ENCODE measurements at places on chromosomes 6 and 20.

GRCh38 chr20:45399018-45399417, 9.1 kb upstream of the DBNDD2 start:
- DNase-seq, result no peak

- peak; percentile 79 for DNase-seq
Observed at GRCh38 chr6:159042003-159042825, 2.6 kb downstream of the TAGAP start.

GRCh38 chr6:130425537-130425936, 59.7 kb downstream of the TMEM200A start:
- DNase-seq, result no peak

GRCh38 chr6:76615395-76615794, 542.9 kb upstream of the IMPG1 start:
- no peak for DNase-seq

GRCh38 chr20:9928281-9928737, 89.4 kb upstream of the PAK5 start:
- DNase-seq, result no peak

DNA sequence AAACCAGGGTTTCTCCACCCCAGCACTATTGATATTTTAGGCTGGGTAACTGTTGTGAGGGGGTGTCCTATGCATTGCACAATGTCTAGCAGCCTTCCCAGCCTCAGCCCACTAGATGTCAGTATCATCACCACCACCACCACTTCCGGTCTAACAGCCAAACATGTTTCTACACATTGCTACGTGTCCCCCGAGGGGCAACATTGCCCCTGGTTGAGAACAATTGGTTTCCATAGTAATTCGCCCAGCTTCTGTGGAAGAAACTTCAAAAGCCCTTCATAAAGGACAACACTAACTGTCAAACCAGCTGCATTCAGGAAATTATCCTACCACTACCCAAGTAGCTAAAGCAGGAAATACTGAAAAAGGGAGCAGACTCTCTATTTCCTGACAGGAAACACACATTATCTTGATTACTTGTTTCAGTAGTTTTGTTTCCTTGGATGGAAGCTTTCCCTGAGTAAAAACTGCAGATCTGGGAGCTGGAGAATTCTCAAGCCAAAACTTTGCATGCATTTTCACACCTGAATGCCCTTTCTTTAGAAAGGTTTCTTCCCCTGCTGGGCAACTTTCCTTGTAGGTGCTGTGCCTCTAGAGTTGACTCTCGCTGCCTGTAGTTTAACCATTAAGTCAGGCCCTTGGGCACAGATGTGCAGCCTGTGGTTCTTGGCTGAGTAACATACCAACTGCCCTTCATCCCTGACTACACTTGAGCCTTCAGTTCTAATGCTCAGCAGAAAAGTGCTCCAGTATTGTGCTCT, 23.6 kb downstream of the PKHD1 start:
- peak; percentile 19 for DNase-seq

GRCh38 chr6:153129873-153130514, 1.1 kb downstream of the RGS17 start:
- DNase-seq, result no peak

All from activated CD4-positive, alpha-beta T cell treated with anti-CD3 and anti-CD28 coated beads, Interleukin-2, amount 50 U/mL, for 24 hours (primary cell).